ENCODE measurements at places on chromosomes 3 and 15. TPM values are rescaled to one million over a fixed set of nuclear protein-coding genes. Genes with fewer than 3 reads are reported as not detected.

DNA sequence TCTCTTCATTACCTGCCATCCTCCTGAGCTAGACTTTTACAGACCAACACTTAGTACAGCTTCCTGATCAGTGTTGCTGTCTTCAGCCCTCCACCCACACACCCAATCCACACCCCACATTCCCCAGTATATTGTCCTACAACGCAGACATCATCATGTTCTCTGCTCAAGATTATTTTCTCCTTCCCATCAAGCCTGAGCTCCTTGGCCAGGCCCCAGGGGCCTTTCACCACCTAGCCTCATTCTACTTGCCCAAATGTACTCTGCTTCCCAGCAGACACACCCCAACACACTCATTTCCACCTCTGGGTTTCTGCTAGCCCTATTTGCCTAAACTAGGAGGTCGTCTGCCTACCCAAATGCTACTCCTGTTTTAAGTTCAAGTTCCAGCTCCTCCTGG is 37.0 kb downstream of the DAPK2 start:
- no peak for DNase-seq

- DNase-seq: no peak
Measured at GRCh38 chr3:169465417-169465816, 198.1 kb downstream of the MECOM start.

GRCh38 chr15:48025118-48025517 is 95.7 kb upstream of the SLC24A5 start:
- DNase-seq: no peak

DNA sequence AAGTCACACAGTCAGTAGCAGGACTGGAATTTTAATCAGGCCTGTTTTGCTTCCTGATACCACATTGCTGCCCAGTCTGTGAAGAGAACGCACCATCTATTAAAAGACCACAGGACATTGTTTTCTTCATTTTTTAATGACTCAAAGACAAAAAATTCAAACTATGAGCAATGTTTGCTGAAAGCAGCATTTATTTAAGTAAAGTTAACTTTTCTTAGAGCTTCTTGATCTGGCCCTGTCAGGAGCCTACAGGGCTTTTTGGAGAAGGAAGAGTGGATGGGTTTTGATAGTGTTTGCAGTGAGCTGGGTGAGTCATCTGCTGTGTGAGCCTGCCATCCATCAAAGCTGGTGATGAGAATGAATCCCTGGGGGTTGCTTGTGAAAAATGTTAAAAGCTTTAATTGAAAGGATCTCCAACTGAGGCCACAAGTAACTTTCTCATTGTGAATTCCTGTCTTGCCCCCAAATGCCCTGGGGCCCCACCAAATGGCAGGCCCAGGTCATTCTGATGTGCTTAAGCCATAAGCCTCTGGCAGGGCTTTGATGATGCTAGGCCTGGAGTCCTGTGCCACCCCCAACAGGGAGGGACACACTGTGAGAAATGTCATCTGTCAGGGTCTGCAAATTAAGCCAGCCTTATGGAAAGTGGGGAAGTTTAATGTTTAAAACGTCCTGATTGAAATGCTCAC is 136.2 kb upstream of the PFN2 start:
- DNase-seq: no peak

CPEB1 gene
- total RNA-seq: 3.8 TPM

MAPKAPK3 gene
- total RNA-seq: 23.6 TPM

All from lung (tissue), 17 donors.